ENCODE measurements at places on chromosomes 7 and 10. TPM values are rescaled to one million over a fixed set of nuclear protein-coding genes. Genes with fewer than 3 reads are reported as not detected.

Gene ANKRD22
- total RNA-seq = not detected

- DNase-seq = no peak
Observed at GRCh38 chr10:17676919-17677318, 33.0 kb downstream of the STAM start.

DNA sequence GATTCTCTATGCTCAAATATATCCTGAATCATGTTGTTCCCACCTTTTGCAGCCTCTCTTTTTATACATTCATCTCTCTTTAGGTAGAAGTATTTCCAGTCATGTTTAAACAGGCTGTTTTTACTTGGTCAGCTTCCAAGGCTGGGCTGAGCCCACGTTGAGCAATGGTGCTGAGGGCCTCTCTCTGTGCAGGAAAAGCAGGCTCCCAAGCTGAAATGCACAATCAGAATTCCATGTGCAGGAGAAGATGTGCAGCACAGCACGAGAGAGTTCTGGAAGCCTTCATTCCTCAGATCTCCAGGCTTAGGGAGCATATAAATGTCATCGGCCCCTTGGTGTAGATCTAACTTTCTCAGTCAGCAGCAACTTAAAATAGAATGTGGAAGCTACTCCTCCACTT, 588.5 kb downstream of the TNS3 start:
- no peak for DNase-seq

- DNase-seq = no peak
Observed at GRCh38 chr10:46304062-46304461, 17.3 kb downstream of the ANTXRL start.
